ENCODE measurements at places on chromosomes 3 and 15.

DNA sequence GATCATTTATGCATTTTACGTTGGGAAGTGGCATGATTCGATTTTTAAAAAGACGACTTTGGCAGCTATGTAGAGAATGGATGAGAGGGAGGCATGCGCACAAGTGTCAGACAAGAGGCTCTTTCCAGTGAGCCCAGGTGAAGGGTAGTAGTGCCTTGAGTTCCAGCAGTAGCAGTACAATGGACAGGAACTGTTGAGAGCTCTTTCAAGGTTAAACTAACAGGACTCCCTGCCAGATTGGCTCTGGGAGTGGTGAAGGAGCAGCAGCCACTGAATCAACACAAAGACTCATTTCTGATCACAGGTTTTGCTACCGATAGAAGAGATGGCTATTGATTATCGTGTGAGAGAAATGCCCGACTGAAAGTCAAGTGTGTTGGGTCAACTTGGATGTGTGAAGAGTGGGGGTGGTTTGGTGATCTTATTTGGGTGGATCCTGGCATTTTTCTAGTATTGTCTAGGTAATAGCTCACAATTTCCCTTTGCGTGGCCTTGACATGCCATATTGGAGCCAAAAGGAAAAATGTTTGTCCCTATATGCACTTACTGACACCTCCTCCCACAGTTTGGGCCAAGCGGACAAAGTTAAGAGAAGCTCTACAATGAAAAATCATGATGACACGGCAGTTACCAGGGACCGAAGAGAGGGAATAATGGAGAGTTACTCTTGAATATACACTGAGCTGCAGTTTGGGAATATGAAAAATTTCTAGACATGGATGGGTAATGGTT lies 81.6 kb upstream of the MDFIC2 start:
- no peak for DNase-seq

- no peak for DNase-seq
Observed at GRCh38 chr15:94247789-94248638, 16.7 kb downstream of the MCTP2 start.

DNA sequence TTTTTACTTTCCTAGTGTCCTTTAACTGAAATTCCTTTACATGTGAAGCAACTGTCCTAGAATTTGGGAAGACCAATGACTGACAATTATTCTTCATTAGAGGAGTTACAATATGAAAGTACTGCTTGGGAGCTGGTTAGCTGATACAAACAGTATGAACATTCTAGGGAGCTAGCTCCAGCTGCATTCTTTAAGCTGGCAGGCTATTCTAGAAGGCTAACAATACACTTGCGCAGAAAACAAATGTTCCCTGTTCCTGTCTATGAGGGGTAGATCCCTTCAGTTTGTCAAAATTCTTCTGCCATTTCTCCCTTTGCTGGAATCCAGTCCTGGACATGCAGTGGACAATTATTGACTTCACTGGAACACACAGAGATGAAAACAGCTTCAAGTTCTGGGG lies 60.2 kb upstream of the NANOGP8 start:
- DNase-seq, result no peak

GRCh38 chr3:71001303-71001830 lies 582.2 kb downstream of the FOXP1 start:
- no peak for DNase-seq

DNA sequence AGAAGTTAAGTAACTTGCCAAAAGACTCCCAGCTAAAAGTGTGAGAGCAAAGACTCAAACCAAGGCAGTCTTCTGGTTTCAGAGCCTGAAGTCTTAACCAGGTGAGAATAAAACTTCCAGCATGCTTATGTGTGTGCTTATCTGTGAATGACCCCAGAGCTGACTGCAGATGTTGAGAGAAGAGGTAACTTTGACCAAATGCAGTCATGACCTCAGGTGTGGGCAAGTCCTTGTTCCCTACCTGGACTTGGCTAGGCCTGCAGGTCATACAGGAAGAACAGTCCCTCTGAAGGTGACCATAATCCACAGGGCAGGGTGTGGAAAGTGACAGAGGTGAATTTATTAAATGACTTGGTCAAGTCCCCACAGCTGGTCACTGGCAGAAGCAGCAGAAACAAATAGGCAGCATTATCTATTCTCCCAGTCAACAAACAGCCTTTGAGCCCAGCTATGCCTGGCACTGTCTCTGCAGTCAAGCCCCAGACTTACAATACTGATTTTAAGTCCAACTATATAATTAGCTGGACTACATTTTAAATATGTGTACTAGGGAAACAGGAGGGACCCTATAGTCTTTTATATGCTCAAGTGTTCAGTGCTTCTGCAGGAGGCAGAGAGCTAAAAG lies 3.0 kb upstream of the CPEB1 start:
- DNase-seq, result no peak

- DNase-seq, result no peak
Observed at GRCh38 chr15:57061281-57061680, 142.8 kb downstream of the TCF12 start.

GRCh38 chr15:93314245-93314644 lies 225.2 kb upstream of the RGMA start:
- DNase-seq, result no peak

- DNase-seq, result no peak
Observed at GRCh38 chr15:69161079-69161877, 843 bp downstream of the GLCE start.

GRCh38 chr3:139517321-139518065 lies 22.0 kb downstream of the RBP1 start:
- no peak for DNase-seq

GRCh38 chr3:177715980-177716379 lies 518.7 kb upstream of the TBL1XR1 start:
- DNase-seq, result no peak

- no peak for DNase-seq
Observed at GRCh38 chr3:148940983-148941382, 50.4 kb upstream of the GYG1 start.

DNA sequence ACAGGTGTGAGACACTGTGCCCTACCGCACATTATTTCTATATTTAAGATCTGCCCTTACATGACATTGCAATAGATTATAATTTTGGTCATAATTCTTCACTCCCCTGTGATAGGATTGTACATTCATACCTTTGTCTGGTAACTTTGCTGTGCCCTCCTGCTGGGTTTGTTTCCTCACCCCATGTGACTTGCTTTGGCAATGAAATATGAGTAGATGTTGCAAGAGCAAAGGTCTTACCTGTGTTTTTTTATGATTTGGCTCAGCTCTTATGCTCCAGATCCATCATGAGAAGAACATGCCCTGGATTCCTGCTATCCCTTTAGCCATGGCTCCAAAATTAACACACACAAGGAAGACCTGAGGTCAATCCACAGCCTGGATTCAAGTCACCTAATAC lies 137.7 kb upstream of the EOMES start:
- no peak for DNase-seq

DNA sequence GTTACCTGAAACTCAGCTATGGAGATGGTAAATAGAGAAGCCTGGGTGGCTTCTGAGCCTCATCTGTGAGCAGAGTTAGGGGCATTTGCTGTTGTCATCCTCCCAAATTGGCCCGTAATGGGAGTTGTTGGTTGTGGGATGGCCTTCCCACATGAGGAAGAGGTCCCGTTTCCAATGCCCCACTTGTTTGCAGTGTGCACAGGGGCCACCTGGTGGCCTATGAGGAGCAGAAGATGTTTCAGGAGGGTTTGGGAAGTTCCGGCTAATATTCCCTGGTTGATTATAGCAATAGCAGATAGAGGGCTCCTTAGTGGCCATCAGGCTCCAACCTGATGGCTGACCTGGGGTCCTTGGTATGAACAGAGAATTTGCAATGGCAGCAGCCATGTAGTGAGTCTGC lies 1546.5 kb downstream of the OTOL1 start:
- no peak for DNase-seq

DNA sequence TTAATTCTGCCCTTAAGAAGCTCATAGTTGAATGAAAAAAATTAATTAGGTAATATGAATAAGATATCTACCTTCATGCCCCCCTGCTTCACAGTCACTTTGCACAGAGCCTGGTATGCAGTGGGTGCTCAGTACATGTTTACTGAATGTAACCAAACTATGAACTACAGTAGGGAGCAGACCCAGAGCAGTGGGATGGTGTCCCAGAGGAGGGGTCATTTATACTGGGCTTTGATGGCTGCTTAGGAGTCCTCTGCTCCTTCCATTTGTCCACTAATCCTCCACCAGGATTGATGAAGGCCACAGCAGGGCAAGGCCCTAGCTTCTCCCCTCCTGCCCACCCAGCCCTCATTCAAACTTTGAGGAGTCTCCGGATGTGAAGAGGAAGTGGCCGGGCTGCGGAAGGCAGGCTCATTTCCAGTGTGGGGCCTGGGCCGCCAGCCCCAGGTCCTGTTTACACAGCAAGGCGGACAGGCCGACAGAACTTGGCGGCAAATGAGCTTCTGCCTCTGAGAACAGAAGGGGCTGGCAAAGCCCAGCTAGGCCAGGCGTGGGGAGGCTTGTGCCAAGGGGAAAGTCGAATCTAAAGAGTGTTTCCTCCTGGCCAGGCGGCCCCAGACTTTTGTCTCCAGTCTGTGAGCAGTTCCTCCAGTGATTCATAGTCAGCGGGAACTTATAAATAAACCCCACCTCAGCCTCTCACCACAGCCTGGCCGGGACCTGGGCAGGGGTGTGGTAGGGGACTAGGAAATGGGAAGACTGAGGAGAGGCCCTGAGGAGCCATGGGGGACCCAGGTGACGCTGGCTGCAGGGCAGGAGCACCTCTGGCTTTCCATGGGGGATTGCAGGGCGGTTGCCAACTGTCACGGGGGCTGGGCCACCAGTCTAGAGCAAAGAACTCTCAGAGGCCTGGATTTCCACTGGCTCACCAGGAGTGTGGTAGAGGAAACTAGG lies 51.6 kb upstream of the LCTL start:
- DNase-seq, result no peak

- no peak for DNase-seq
Observed at GRCh38 chr3:62587169-62587568, 213.8 kb upstream of the FEZF2 start.

DNA sequence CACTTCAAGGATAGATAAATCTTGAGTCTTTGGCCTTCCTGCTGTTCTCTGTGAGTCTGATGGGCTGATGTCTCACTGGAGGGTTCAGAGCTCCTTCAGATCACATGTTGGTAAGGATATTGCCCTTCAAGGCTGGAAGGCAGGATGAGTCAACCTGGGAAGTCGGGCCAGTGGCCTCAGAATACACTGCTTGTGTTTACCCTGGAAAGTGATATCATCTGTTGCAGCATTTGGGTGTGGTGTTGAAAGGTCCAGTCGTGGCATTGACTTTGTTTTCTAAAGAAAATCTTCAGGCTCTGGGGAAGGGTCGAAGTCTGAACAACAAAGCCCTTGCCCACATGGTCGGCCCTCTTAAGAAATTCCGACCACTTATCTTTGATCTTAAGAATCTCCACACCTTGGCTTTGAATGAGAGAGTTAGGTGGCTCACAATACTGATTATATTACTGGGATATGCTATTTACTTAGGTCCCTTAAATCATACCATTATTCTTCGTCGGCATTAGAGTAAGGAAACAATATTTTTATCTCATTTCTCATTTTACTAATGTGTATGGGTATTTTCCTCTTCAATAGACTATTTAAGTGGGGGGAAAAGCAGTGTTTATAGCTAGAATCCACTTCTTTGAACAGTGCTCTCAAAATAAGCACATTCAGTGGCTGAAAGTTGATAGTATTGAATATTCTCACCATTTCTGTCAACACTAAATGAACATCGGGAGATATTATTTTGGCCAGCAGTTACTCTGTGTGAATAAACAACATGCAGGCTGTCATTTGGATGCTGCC lies 303.9 kb upstream of the RASGRP1 start:
- DNase-seq, result no peak

- DNase-seq, result no peak
Observed at GRCh38 chr15:51750792-51751696, at the start of gene TMOD2. TMOD2 (plus strand) TSS chr15:51751597; CDS start chr15:51766442, 14,845 bp downstream.

DNA sequence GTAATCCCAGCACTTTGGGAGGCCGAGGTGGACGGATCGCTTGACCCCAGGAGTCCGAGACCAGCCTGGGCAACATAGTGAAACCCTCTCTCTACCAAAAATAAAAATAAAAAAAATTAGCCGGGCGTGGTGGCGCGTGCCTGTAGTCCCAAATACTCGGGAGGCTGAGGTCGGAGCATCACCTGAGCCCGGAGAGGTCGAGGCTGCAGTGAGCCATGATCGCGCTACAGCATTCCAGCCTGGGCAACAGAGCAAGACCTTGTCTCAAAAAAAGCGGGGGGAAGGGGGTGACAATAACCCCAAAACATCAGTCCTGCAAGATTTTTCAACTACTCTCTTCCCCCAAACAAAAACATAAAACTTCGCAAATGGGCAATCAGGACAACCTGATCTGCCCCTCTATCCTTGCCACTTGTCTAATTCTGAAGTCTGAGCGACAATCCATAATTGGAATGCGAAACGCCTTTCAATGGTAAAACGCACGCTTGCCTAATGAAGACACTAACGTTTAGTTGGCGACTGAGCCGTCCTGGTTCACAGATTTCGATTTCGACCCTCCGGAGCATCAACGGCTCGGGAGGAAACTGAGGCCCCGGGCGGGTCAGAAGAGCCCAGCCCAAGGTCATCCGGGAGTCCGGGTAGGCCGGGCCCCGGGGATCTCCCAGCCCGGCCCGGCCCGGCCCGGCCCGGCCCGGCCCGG lies 868 bp downstream of the BTBD1 start:
- no peak for DNase-seq

DNA sequence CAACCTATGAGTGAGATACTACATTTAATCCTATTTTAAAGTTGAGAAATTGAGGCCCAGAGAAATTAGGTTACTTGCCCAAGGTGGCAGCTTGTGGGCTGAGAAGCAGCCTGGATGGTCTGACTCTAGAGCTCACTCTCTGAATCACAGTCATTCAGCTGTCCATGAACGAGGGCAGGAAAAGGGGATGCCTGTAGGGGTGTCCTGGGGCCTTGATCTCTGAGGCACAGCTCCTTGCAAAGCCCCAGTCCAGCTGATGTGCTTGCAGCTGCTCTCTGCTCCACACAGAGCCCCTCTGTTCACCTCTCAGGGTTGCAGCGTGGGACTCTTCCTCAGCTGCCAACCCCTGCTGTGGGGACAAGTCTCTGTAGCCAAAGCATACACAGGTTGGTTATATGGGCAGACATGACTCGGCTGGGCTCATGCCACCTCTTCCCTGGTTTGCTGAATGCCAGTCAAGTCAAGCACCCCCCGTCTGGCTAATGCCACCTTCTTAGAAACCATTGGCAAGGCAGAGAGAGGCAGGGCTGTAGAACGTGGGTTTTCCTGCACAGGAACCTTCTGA lies 56.8 kb downstream of the GASK1A start:
- DNase-seq, result no peak

DNA sequence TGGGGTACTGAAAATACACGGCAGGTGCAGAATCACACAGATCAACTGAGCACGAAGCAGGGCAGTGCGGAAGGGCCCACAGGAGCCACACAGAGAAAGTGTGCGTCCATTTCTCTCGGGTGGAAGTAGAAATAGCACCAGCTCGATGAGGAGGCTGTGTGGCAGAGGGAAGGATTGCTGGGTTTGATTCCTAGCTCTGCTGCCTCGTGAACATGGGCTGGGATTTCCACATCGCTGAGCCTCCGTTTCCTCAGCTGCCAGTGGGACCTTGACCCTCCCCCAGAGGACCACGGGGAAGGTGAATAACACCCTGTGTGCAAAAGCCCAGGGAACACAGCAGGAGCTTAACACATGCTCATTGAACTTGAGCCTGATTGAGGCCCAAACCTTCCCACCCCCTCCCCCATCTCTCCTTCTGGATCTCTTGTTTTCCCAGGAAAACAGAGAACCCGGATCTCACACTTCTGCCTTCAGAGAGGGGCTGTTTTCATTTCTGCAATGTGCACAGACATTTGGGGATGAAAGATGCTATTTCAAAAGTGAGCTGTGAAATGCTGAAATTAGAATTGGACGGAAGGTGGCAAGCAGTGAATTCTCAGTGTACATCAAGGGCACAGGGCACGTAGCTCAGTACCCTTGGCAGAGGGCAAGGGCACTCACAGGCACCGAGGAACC lies 38.4 kb downstream of the ABTB1 start:
- no peak for DNase-seq

- no peak for DNase-seq
Observed at GRCh38 chr3:60417576-60417975, 833.7 kb downstream of the FHIT start.

Data from cortex of kidney (tissue), 1 donor.